ENCODE measurements at places on chromosomes 6 and 20.
A peak's percentile ranks its signal among the peaks of the same experiment; 100 is the strongest.

GRCh38 chr6:17022604-17023003 lies 79.2 kb upstream of the STMND1 start:
- DNase-seq = no peak

DNA sequence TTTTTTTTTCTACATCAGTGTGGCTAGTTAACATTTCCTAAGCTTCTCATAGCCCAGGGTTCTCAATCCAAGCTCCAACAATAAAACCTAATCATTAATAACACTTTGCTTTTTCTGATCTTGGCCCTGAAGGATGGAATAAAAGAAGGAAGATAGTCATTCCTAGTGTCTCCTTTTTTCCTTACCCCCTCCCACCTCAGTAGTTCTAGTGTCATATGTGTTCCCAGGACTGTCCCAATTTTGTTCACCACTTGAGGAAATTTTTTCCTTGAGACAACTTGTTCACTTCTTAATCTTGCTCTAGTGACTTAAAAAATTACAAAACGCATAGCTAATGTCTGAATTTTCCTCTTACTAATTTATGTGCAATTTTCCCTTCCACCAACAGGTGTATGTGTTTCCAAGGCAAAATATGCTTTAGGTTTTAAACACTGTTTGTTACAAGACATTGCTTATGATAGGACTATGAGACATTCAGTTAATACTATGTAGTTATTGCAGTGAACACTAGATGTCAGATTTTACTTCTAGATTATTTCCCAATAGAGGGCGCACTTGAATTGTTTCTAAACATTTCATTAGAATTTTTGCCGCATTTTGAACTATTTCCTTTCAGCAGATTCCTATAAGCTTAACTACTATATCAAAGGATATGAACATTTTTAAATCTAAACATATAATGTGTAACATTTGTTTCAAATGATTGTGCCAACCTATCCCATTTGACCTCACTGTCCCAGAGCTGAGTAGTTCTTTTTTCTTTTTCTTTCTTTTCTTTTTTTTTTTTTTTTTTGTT lies 18.5 kb upstream of the C6orf141 start:
- DNase-seq = no peak

GRCh38 chr6:16748025-16748319 lies 13.3 kb downstream of the ATXN1 start:
- no peak for DNase-seq

GRCh38 chr6:43299338-43300293 lies 1.6 kb downstream of the SLC22A7 start:
- no peak for DNase-seq

DNA sequence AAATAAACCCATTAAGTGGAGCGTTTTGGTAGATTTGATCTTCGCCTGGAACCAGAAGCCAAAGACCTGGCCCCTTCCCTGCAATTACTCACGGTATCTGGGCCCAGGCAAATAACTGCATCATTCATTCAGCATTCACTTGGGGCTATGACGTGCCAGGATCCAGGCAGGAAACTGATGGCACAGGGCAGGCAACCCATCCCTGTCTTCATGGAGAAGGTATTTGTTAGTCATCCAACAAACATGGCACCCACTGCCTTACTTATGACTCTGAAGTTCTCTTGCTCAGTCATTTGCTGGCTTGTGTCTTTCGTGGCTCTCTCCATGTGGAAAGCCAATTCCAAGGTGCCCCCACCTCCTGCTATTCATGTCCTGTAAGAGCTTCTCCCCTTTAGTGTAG lies 232.4 kb downstream of the BMP7 start:
- no peak for DNase-seq

- DNase-seq = peak; percentile 29
Measured at GRCh38 chr20:57399587-57400155, 8.5 kb downstream of the RBM38 start.

GRCh38 chr6:28974505-28974904 lies 30.6 kb downstream of the ZNF311 start:
- no peak for DNase-seq

GRCh38 chr6:156126535-156126934 lies 650.6 kb upstream of the ARID1B start:
- DNase-seq = no peak

- DNase-seq = no peak
Measured at GRCh38 chr20:58715391-58715800, 22.8 kb downstream of the NPEPL1 start.

DNA sequence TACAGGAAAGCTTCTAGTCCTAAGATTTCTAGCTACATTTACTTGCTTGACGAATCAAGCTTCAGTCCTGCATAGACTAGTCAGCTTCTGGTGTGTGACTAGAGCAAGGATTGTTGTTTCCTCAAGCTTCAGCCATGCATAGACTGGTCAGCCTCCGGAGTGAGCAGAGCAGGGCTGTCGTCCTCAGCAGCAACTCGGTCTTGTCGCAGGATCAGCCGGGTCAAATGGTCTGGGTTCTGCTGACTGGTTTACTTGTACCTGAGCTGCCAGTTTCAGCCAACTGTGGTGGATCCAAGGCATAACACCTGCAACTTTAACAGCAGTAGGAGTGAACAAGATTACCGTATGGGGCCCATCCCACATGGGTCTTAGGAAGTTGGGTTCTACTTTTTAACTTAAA lies 10.8 kb upstream of the GMPR start:
- DNase-seq = no peak

DNA sequence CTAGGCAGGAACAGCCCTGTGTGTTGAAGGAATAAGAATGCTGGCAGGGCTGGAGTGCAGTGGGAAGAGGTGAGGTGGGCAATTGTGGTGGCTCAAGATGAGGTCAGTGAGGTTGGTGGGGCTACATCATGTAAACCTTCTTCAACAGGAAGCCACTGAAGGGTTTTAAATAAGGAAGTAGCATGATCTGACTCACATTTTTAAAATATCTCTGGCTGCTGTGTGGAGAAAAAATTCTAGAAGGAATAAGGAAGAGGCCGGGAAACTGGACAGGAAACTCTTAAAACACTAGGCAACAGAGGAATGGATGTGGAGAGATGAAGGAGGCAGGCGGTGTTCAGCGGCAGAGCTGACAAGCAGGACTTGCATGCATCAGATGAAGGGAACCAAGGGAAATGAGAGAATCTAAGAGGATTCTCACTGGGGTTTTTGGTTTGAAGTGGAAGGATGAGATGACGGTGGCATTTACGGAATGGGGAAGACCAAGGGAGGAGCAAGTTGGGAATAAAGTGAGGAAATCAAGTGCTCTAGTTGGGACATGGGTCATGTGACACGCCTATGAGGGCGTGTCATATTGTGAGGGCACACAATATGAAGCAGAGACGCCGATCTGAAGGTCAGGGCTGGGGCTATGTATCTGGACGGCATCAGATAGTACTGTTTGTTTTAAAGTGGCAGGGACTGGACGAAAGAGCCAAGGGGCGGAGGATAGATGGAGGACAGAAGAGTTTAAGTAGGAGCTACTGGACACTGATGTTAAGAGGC lies 18.2 kb downstream of the TMEM242 start:
- no peak for DNase-seq

- DNase-seq = no peak
Measured at GRCh38 chr6:27031302-27031701, 216.2 kb upstream of the PRSS16 start.

DNA sequence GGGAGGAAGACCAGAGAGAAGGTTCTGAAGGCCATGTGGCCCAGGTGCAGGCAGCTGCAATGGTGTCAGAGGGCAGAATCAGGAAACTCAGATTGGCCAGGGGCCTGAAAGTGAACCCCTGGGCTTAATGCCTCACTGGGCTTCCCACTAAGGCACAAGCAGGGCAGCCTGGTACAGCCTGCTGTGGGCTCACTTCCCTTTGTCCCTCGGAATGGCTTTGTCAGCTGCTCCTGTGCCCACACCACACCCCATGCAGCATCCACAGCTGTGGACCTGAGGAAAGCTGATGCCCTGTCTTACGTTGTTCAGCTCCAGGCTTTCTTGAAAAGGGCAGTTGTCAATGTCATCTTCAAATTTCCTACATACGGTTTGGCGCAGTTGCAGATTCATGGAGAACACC lies 2.4 kb downstream of the CST9 start:
- DNase-seq = no peak

DNA sequence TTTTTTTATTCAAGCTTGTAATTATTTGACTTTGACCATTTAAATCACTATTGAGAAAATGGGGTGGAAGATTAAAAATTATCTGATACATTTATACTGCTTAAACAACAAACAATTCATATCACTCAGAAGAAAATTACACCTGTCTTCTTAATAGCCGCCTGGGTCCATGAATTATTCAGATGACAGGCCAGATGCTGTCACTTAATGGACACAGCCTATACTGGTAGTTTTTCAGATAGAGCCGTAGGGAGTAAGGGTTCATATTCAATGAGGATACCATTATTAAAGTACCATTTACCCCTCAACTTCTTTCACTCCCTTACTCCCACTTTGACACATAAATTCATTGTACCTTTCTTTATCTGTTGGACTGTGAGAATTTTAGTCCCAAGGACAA lies 1193.4 kb upstream of the MAP3K7 start:
- no peak for DNase-seq

DNA sequence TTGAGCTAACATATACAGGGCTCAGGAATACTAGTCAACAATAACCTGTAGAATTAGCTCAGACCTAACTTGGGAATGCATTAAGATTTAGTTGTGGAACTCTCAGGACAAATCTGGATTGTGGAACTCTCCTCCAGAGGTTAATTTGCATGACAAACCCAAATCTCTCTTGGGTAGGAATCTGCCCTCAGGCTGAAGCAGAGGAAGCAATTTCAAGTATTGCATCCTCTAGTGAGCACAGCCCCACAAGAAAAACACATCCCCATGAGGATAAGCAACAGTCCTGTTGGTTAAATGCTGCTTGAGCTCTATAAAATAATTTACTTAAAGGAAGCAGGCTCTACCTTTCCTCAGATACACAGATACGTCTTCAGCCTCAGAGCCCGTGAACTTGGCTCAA lies 170.9 kb upstream of the STXBP5 start:
- DNase-seq = no peak

DNA sequence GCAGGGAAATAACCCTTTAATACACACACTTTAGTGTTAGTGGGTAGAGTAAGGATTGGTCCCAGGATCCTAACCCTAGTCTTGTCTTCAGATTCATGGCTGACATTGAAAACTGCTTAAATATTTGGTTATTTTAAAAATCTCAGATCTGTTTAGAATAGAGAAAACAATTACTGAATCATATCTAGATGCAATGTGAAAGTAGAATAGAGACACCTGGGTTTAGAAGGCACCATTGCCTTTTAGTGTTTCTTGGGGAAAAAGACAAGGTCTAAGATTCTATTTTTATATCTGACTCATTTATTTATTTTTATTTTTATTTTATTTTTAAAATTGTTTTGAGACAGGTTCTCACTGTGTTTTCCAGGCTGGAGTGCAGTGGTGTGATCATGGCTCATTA lies 6.0 kb downstream of the DDX43 start:
- no peak for DNase-seq

DNA sequence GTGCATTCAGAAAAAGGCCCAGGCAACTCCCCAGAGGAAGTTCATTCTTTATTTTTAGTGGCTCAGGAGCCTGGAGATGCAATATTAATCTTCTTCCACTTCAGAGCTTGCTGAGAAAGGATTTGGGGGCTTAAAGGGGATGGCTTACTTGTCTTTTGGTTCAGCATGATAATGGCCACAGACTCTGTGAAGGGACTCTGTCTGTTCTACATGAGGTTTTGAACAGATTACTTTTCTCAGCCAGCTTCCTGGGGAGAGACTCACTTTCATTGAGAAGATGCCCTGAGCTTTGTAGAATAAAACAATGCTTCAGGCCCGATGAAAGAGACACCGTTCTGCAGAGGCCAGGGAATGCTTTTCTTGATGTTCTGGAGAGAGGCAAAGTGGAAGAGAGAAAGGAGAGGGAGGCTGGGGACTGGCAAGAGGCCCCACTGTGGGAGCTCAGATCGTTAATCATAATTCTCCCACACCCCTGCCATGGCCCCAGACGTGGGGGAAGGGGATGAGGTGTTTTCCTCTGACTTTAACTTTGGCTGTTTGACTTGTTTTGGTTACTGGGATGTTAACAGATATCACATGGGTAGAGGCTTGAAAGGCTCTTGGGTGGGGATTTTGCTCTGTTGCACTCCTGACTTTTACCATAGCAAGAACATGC lies 19.1 kb downstream of the SCP2D1 start:
- DNase-seq = no peak

GRCh38 chr6:98976674-98977385 lies 29.1 kb upstream of the FBXL4 start:
- DNase-seq = no peak

DNA sequence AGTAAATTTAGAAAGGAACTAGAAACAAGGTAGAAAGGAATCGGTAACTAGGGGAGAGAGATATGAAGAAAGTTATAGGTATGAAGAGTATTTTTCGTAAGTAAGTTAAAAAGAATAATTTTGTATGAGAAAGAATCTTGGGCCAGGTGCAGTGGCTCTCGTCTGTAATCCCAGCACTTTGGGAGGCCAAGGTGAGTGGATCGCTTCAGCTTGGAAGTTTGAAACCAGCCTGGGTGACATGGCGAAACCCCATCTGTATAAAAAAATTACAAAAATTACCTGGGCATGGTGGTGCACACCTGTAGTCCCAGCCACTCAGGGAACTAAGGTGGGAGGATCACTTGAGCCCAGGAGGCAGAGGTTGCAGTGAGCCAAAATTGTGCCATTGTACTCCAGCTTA lies 42.0 kb downstream of the TCP11 start:
- DNase-seq = no peak

DNA sequence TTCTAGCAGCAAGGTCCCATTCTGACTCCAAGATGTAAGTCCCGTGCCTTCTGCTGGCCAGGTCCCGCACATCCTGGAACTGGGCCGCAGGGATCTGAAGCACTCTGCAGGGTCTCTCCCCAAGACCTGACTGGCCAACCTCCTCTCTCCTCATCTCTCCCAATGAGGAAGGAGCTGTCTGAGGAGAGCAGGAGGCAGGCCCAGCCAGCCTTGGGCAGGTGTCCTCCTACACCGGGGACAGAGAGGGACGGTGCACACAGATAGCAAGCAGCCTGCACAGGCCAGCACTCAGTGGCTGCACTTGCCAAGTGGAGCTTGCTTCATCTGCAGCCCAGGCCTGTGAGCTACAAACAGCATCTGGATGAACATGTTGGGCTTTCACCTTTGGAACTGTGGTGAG lies 76.8 kb upstream of the CD93 start:
- no peak for DNase-seq

DNA sequence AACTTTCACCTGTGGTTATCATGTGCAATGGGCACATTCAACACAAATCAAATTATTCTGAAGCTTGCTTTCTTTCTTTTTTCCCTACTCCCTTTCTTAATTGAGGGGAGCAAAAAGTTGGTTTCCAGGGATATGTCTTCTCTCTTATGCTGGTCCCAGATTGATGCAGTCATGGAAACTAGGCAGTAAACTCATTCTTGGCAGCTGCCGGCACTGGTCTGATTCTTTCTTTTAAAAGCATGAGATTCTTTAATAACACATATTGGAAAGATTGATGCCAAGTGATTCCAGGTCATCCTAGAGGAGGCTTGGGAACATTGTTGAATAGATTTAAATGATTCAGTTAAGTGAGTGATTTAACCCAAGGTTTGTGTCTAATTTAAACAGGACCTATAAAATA lies 29.0 kb downstream of the PTPRA start:
- no peak for DNase-seq

DNA sequence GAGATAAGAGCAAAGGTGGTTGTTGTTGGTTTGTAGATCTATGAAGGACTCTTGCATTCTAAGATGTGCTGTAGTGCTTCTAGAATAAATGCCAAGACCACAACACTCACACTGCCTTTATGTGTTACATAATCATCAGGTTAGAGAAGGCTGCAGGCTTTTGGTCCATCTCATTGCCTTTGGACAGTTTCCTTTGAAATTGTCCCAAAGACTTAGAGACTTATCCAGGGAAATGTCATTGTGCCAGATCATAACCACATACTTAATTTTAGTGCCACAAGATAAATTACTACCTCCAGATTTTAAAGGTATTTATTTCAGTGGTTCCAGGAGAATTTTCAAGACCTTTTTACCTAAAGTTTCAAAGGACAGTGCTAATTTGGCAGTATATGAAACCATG lies 666.6 kb upstream of the CITED2 start:
- DNase-seq = no peak
